ENCODE measurements at places on chromosomes 11 and 22.

- no peak for DNase-seq
Observed at GRCh38 chr11:61916737-61917333, 531 bp downstream of the RAB3IL1 start.

DNA sequence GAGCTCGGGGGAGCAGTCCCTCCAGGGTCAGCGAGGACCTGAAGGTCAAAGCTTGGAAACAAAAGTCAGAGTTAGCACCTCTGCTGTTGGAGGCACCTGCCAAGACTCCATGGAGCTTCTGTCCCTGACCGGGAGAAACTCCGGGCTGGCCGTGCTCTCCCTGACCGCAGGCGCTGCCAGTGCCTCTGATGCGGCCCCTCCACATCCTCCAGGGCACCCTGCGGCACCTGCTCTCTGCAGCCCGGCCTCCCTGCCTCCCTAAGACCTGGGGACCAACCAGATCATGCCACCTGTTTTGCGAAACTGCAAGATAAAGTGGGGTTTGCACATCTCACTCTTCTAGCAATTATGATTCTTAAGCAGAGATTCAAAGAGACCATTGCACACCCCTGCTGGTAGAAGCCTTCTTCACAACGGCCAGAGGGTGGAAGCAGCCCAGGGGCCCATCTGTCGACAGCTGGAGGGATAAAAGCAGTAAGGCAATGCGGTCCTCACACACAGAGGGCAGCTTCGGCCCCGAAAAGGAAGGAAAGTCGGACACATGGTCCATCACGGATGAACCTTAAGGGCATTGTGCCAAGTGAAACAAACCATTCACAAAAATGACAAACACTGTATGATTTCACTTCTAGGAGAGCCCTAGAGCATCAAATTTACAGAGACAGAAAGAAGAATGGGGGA is 477.1 kb downstream of the BRD1 start:
- no peak for DNase-seq

GRCh38 chr11:34343153-34343552 is 14.7 kb downstream of the ABTB2 start:
- no peak for DNase-seq

GRCh38 chr11:46063138-46063537 is 58.1 kb downstream of the PHF21A start:
- DNase-seq: no peak

DNA sequence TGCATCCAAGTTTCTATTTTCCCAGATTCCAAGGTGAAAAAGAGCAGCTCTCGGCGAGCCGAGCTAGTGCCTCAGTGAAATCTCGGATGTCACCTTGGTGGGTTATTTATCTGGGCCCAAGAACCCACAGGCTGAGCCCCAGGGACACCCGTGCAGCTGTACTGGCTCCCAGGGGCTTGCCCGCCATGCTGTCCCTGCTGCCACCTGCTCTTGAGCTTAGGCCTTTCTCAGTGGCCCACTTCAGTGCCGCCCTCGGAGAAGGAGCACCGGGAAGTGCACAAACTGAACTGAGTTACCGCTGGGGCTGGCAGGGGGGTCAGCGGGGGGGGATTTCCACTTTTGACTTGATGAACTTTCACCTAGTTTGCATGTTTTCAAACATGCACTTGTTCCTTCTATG is 27.9 kb downstream of the CPT1A start:
- DNase-seq: no peak

DNA sequence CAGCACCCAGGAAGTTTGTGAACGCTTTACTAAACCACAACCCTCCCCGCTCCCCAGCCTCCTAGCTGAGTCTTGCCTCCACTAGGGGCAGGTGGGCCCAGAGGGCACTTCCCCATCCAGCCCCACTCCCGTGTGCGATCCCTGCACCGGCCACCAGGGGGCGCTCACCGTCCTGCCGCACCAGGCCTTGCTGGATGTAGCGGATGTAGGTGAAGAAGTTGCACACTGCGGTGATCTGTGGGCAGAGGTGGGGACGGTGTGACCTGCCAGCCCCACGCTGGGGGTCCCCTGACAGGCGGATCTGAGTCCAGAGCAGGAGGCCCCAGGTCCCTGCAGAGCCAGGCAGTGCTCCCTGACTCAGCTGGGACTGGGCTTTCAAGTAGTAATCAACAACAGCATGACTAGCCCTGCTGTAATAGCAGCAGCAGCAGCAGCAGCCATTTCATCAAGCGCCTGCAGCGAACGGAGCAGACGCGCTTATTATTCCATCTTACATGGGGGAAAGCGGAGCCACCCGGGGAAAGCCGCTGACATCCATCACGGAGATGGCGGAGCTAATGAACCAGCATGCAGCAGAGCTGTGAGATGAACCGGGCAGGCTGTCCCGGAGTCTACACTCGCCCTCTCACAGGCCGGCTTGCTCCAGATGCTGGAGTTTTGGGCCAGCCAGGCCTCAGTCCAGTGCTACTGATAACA is 7.9 kb upstream of the FADS3 start:
- peak; percentile 92 for DNase-seq

GRCh38 chr11:76825726-76826396 is 34.9 kb upstream of the ACER3 start:
- DNase-seq: no peak

DNA sequence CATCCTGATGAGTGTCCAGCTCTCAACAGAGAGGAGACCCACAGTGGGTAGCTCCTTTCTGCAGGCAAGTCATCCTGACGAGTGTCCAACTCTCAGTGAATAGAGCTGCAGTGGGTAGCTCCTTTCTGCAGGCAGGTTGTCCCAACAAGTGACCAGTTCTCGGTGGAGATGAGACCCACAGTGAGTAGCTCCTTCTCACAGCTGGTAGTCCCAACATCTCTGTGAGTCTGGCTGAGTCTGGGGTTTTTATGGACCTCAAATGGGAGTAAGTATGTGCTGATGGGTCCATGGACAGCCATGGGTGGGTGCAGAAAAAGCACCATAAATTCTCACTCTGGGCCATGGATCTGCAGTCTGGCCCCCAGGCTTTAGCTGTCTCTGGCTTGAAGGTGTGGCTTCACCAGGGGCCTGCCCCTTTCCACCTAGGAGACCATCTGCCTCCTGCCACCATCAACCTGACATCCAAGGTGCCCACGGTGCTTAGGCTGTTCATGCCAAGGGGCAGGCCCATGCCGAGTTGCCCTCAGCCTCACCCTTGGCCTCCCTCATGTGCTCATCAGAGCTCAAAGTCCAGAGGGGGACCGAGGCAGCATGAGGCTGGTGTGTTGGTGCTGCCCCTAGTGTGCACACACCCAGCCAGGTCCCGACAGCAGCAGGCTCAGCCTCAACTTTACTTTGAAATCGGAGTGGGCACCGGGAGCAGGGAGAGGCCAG is 15.3 kb downstream of the NPAT start:
- DNase-seq: no peak

GRCh38 chr11:45809456-45810395 is 4.8 kb downstream of the SLC35C1 start:
- no peak for DNase-seq

- DNase-seq: no peak
Observed at GRCh38 chr11:11845071-11845470, 3.3 kb downstream of the USP47 start.

GRCh38 chr22:20904008-20904979 is 12.9 kb upstream of the CRKL start:
- no peak for DNase-seq

DNA sequence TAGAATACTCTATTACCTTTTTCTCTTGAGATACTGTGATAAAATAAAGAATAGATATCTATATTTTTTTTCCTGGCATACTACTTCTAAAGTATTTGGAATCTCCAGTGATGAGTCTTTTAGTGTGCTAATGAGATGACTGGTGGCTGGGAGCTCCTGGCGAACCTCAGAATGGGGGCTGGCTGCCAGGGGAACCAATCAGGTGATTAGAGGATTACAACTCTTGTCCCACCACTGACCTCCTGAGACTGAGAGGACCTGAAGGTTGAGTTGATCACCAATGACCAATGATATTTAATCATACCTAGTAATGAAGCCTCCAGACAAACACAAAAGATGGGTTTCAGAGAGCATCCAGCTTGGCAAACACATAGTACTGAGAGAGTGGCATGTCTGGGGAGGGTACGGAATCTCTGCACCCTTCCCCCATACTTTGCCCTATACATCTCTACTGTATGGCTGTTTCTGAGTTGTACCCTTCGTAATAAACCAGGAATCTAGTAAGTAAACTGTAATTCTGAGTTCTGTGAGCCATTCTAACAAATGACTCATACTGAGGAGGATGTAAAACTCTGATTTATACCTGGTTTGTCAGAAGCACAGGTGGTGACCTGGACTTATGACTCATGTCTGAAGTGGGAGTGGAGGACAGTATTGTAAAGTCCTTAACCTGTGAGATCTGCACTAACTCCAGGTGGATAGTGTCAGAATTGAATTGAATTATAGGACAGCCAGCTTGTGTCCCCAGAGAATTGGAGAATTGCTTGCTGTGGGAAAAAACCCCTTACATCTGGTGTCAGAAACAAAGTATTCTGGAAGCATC is 325.3 kb upstream of the LRRC4C start:
- no peak for DNase-seq

GRCh38 chr11:36288442-36289225 is 590 bp downstream of the COMMD9 start:
- no peak for DNase-seq

DNA sequence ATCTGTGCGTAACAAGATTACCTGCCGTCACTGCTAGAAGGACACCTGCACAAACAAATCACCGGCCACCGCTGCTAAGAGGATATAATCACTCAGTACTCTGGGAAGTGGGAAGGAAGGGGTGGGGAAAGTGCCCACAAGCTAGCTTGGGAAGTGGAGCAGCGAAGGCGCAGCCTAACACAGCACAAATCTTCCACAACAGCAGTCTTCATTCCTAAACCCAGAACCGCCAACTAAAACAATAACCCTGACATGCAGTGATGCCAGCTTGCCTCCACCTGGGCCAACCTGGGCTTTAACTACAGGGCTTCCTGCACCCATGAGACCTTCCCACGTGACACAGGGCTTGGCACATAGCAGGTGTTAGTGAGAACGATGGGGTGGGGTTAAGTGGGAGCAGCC is 5.1 kb downstream of the DGCR2 start:
- DNase-seq: no peak

- DNase-seq: no peak
Observed at GRCh38 chr11:17371614-17372013, 16.8 kb downstream of the KCNJ11 start.

GRCh38 chr11:29484548-29484947 is 532.3 kb downstream of the KCNA4 start:
- DNase-seq: no peak

GRCh38 chr11:37948258-37948657 is 1350.2 kb upstream of the RAG2 start:
- no peak for DNase-seq

- no peak for DNase-seq
Observed at GRCh38 chr22:24422102-24422665, 5.2 kb upstream of the ADORA2A start.

DNA sequence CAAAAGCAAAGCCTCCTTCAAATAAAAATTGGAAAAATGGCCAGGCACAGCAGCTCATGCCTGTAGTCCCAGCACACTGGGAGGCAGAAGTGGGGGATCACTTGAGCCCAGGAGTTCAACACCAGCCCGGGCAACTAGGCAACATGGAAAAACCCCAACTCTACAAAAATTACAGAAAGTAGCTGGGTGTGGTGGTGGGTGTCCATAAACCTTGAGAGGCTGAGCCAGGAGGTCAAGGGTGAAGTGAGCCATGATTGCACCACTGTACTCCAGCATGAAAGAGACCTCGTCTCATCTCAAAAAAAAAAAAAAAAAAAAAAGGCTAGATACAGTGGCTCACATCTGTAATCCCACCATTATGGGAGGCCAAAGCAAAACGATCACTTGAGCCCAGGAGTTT is 22.3 kb downstream of the DDX6 start:
- no peak for DNase-seq

- no peak for DNase-seq
Observed at GRCh38 chr11:118878163-118878563, 5.5 kb upstream of the CXCR5 start.

GRCh38 chr11:63909591-63910506 is 7.1 kb downstream of the RCOR2 start:
- DNase-seq: no peak

- DNase-seq: no peak
Observed at GRCh38 chr22:19606332-19607191, 82.4 kb upstream of the CLDN5 start.

- no peak for DNase-seq
Observed at GRCh38 chr22:50687829-50688228, 15.2 kb downstream of the SHANK3 start.

DNA sequence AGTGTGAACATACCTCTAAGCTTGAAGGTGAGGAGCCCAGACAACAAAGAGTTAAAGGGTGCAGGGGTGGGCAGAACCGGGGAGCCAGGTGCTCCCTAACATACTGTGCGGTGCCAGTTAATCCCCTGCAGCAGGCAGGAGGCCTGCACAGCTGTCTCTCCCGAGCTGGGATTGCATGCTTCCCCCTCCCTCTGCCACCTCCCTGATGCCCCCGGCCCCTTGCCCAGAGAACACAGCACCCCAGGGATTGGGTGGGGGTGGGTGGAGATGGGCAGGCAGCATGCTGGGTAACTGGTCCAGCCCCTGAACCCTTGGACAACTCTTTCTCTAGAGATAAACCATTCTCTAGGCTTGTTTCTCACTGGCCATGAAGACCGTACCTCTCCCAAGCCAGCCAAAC is 67.7 kb upstream of the MYOD1 start:
- DNase-seq: no peak

- no peak for DNase-seq
Observed at GRCh38 chr11:28343304-28344233, 235.4 kb downstream of the METTL15 start.

GRCh38 chr11:121890946-121891515 is 225.0 kb downstream of the BLID start:
- no peak for DNase-seq

DNA sequence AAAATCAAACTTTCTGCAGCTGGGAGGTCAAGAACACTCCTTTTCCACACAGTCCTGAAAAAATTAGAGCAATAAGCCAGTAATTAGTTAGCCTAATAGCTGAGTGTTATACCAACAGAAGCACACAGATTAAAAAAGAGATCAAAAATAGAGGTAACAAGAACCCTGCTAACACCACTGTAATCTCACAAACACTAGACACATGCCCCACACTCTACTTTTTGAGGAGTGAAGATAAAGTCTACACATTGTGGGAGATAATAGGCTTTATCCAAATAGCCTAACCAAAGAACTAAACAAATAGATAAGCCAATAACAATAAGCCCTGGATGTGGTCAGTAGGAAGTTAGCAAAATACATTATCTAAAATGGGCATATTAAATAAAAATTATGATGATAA is 372.7 kb upstream of the ANO5 start:
- DNase-seq: no peak

DNA sequence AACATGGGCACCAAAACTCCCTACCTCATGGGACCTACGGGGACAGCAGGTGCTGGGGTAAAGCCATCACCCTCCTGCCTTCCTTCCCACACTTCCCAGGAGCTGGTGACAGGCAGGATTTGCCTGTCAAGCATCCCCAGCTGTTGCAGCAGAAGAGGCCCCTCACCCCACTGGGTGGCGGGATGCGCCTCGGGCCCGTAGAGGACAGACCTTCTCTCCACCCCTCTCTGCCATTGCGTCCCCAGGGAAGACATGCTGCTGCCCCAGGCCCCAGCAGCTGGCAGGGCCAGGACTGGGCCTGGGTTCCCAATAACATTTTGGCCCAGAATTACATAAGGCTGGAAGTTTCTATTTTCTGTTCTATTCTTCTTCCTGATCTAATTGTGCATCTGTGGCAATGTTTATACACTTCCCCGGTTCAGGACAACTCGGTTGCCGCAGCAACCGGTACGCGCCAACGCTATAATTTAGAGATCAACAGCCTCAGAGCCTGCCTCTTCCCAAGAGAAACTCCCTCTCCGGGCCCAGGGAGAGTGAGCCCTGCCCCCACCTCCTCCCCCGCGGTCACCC is 25.4 kb downstream of the KCNJ4 start:
- DNase-seq: no peak

Measured in stimulated activated CD4-positive, alpha-beta T cell treated with anti-CD3 and anti-CD28 coated beads, Interleukin-4, amount 100 ng/mL, for 4 hours (primary cell).